ENCODE measurements at places on chromosomes 7 and 10.

- DNase-seq, result no peak
These were observed 346.6 kb upstream of the BMPER start for GRCh38 chr7:33558549-33559323.

DNA sequence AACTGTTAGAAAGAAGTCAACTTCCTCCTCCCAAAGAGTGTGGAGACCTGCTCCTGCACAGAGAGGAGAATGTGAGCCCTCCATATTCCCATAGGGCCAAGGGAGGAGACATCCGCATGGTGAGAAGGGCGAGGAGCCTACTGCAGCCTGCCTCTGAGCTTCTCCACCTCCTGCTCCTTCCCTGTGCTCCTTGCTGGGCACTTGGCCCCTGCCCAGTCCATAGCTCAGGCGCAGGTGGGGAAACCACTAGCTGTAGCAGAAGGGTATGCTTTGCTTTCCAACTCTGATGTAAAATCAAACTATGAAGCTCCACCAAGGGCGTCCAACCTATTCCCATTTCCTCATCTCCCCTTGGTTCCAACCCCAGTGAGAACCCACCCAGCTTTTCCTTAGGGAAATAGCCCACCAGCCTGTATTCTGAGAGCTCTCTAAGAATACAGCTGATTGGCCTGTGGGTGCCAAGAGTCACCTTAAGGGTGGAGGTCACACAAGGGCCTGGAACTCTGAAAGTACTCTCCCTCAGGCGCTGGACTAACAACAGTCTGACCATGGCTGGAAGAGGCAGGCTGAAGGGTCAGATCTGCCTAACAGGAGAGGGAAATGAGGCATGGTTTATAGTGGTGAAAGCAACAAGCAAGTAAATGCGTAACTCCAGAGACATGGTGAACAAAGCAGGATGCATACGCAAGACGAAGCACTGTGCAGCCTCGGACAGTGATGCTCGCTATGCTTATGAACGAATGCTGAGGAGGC, 13.9 kb downstream of the ZNF488 start:
- DNase-seq, result no peak

- no peak for DNase-seq
These were observed 324.1 kb upstream of the NPSR1 start for GRCh38 chr7:34333925-34334324.

DNA sequence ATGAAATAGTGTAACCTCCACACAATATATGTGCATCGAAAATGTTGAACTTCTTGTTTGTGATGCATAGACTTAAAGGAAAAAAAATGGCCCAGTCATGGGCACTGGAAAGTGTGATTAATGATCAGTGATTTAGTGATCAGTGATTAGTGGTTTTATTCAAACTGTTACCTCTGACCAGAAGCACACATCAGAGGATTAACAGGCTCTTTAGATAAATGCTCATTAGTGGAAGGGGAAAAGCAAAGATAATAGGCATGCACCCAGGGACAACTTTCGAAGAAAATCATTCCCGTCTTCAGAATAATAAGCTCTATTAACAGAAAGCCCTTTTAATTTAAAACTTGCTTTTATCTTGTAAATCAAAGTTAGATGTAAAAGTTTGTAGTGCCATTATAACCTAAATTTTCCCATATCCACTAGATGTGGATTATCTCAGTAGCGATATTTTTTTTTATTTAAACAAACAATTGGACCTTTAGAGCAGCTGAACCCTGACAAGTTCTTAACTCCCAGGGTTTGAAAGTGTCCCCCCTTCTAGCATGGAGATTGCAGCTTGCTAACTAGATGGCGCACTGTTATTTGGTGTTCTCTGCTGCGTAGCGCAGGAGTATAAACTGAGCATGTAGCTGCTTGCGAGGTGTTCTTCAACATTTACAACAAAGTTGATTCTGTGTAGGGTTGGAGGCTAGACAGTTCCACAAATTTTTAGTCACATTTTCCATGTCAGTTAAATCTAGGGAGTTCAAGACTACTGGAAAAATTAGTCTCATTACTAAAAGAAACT, at the start of gene CREB5:
TSS of gene CREB5 (plus strand) at position 643 of the 787 bp plus-strand sequence. CDS start 397 bp downstream, outside the sequence.
- no peak for DNase-seq

DNA sequence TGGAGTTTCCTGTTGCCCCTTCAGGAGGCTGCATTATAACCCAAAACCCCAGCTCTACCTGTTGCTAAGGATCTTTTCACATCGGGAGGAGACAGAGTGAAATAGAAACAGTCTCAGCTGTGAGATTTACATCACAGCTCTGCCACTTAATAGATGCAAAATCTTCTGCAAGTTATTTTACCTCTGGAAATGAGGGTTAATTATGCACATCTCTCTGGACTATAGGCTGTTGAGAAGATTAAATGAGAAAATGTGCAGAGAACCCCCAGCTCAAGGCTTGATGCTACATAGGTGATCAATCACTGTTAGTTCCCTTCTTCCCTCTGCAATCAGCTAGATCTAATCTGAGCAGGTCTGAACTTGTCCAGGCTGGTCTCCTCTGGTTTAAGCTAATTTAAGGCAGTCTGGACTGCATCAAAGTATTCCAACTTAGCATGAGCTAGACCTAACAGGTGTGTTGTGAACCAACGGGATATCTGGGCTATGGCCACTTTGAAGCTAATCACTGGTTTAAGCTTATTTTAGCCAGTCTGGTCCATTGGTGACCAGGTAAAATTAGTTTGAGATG, 8.9 kb upstream of the LRRC18 start:
- DNase-seq, result no peak

DNA sequence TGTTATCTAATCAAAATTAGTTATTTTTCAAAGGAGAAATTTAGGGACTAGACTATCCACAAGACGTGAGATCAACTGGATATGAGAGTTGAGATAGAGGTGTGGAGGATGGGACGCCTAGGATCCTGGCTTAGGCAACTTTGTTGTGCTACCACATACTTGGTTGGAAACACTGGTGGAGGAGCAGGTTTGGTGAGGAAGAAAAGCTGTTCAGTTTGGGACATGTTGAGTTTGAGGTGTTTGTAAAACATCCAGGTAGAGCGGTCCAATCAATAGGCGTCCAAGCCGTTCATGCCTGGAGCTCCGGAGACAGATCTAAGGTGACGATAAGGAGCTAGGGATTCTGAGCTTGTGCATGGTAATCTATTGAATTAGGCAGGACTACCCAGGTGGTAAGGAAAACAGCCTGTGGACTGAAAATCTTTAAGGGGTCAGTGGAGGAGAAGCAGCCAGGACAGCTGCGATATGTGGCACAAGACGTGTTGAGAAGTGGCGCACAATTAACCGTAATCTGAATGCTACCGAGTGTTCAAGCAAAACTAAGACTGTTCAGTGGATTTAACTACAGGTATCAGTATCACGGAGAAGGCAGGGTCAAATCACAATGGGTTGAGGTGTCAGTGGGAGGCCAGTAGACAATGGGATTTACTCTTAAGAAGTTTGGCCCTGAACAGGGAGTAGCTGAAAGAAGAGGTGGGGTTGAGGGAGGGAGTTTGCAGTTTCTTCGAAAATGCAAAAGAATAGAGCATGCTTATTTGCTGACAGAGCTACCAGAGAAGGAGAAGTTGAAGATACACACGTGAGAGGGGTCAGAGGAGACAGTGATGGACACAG, 16.1 kb upstream of the TRPV6 start:
- DNase-seq, result no peak

GRCh38 chr10:103765168-103765567, 90.2 kb downstream of the SH3PXD2A start:
- DNase-seq, result peak; percentile 90

DNA sequence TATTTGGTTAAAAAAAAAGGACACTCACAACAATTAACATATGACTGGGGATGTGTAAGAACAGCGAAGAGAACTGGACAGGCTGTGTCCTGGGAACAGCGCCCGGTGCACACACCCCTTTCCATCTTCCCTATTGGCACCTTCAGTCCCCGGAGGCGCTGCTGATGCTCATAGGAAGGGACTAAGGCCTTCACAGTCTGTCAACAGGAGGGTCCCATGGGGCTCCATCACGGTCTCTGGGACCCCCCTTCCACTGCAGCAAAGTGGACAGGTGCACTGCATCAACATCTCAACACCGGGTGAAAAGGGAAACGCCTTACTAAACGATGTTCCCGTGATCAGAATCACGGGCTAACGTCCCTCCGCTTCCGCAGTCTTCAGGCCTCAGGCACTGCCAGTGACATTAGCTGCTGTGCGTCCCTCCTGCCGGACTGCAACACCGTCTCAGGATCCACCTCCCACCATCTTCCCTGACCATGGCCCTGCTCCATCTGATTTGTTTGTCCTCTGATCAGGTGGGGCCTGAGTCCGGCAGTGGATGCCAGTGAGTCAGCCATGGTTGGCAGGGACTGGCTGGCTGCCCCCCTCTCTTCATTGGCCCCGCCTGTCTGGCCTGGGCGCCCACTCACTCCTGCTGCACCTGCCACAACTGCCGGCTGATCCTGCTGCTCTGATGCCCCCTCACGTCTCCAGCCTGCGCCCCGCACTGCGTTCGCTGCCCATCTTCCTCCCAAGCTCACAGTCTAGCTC, 614.7 kb downstream of the DNAJB6 start:
- DNase-seq, result no peak

- DNase-seq, result no peak
These were observed 146.2 kb upstream of the SLC26A5 start for GRCh38 chr7:103592187-103592586.

- DNase-seq, result peak; percentile 21
These were observed 844 bp downstream of the XPNPEP1 start for GRCh38 chr10:109922358-109922975.

- DNase-seq, result no peak
These were observed 14.1 kb downstream of the USP54 start for GRCh38 chr10:73576890-73577591.

GRCh38 chr10:129918401-129918800, 45.7 kb downstream of the EBF3 start:
- DNase-seq, result no peak

- no peak for DNase-seq
These were observed 24.7 kb downstream of the PNLIPRP3 start for GRCh38 chr10:116452338-116452720.

GRCh38 chr7:8035647-8036518, 67.3 kb downstream of the GLCCI1 start:
- peak; percentile 31 for DNase-seq
